ENCODE measurements at places on chromosomes 3 and 15.

DNA sequence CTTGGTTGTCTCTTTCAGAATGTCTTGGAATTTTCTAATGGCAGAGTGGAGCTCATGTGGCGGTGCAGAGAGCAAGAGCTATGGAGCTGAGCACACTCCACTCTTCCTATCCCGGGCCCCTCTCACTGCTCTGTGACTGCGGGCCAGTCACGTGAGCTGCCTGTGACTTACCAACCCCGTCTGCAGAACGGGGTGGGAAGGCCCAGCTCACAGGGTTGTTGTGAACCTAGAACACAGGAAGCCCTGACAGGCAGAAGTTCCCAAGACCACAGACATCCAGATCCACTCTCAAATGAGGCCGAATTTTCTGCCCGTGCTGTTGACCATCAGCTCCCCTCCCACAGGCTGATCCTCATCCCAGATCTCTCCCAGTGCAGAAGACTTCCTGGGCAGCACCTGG lies 35.5 kb upstream of the PLXNA1 start:
- no peak for DNase-seq

GRCh38 chr3:149179220-149179619 lies 42.4 kb downstream of the CP start:
- DNase-seq: peak; percentile 49

GRCh38 chr15:93244696-93245660 lies 156.0 kb upstream of the RGMA start:
- DNase-seq: no peak

- DNase-seq: no peak
These were observed 1458.4 kb upstream of the CADM2 start for GRCh38 chr3:83500422-83500821.

DNA sequence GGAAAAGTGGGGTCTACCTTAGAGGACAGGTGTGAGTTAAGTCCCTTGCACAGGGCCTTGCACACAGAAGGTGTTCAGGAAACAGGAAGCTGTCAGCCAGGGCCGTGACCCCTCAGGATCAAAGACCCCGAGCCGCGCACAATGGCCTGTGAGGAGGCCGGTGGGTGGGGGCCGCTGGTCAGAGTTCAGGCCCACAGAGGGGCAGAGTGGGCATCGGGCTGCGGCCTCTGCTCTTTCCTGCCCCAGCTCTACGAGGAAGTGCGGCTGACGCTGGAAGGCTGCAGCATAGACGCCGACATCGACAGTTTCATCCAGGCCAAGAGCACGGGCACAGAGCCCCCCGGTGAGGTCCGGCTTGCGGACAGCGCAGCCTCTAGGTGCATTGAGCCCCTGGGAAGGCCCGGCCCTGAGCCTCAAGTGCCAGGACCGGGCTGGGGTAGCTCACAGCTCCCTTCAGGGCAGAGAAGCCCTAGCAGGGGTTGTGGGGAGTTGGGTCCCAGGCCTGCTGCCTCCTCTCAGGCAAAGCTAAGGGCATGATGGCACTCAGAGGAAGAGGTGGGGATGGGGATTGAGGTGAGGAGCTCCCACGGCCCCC lies 37.2 kb downstream of the PSTPIP1 start:
- DNase-seq: no peak

DNA sequence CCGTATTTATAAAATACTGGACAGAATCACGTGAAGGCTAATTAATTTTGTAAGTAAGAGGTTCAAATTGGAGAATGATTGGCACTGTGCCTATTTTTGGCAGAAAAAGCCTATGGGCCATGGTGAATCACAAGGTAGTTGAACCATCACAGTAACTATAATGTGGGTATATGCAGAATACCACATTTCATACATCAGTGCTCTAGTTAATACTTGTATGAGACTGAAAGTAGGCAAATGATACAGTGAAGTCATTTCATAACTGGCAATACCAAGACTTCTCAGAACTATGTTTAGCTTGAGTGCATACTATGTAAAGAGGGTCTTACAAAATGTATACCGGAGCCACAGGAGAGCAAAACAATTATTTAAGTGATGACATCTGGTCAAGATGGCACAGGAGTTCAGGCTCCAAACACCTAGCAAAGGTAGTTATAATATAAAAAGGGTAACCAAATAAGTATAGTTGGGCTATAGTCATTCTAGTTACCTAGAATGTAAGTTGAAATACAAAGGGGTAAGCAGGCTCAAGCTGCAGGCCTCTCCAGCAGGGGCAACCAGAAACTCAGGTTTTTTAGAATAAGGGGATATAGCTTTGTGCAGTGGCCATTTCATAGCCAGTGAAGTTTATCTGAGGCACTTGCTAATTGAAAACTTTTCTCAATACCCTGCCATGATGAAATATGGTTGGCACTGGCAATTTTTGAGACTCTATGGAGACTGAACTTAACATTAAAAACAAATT lies 19.1 kb downstream of the GPR160 start:
- DNase-seq: no peak

GRCh38 chr3:101709126-101709525 lies 15.3 kb upstream of the CEP97 start:
- DNase-seq: no peak

GRCh38 chr3:81816473-81817250 lies 55.2 kb upstream of the GBE1 start:
- DNase-seq: peak; percentile 28

- DNase-seq: no peak
These were observed 111.0 kb upstream of the STRIT1 start for GRCh38 chr3:155404486-155404885.

DNA sequence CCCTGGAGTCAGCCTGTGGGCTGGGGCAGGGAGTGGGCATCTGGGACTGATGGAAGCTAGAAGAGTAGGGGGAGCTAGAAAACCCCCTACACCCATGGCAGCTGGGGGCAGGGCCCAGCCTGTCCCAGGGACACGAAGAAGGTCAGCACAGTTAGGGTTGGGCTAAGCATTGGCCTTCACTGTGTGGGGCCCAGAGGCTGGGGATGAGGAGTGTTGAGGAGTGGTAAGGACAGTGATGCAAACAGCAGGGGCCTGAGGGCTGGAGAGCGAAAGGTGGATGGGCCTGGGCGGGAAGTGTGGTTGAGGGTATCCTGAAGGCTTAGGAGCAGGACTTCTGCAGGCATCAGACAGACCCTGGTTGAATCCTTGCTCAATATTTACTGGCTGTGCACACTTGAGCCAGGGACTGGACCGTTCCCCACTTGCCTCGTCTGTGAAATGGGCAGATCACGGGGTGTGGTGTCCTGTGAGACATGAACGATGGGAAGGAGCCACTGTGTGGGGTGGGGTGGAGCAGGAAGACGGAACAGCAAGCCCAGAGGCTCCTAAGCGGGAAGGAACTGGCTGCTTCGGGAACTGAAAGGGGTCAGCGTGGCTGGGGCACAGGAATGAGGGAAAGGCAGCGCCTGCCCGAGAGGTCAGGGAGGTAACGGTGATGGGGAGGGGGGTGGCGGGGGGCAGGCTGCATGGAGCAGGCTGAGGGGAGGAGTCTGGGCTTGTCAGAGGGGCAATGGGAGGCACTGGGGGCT lies 7.3 kb downstream of the PRKCD start:
- DNase-seq: no peak

GRCh38 chr3:196666001-196666867 lies 26.7 kb downstream of the NRROS start:
- DNase-seq: no peak

GRCh38 chr3:123587401-123587800 lies 2.5 kb upstream of the HACD2 start:
- no peak for DNase-seq

Data from muscle of back (tissue), 13 donors.